ENCODE measurements at places on chromosomes 1 and 21. TPM values are rescaled to one million over a fixed set of nuclear protein-coding genes. Genes with fewer than 3 reads are reported as not detected.

- DNase-seq: no peak
Observed at GRCh38 chr21:46160657-46160906, 5.2 kb upstream of the FTCD start.

MAB21L3 gene
- total RNA-seq: not detected

TSACC gene
- 0.83 TPM for total RNA-seq

DNA sequence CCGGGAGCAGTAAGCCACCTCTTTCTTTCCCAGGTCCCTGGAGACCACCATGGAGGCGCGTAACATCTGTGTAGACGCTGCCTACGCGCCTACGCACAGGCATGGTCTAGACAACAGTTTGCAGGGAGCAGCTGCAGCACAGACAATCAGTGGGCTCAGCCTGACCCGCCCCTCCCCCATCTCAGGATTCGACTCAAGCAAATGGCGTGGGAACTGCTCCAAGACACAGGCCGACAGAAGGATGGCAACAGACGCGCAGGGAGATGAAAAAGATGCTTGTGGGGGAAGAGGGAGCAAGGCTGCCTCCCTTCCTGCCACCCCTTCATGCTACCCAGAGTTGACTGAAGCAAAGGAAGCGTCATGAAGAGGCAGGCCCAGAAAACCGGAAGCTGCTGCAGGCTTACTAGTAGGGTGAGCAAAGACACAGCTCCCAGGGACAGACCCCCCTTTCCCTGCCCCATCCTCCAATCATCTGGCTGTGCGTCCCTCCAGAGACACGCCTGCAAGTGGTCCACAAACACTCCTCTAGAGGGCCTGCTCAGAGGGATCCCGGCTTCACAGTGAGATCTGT lies 19.5 kb downstream of the STK40 start:
- DNase-seq: peak; percentile 73

- peak; percentile 96 for DNase-seq
Observed at GRCh38 chr1:26472320-26472900, at the start of gene HMGN2. TSS of gene HMGN2 (plus strand) at chr1:26472440. CDS start at chr1:26472613, 173 bp downstream.

GRCh38 chr1:40980453-40981121 lies 1.1 kb downstream of the CTPS1 start:
- DNase-seq: peak; percentile 76

OR2G3 gene
- total RNA-seq: not detected

DNA sequence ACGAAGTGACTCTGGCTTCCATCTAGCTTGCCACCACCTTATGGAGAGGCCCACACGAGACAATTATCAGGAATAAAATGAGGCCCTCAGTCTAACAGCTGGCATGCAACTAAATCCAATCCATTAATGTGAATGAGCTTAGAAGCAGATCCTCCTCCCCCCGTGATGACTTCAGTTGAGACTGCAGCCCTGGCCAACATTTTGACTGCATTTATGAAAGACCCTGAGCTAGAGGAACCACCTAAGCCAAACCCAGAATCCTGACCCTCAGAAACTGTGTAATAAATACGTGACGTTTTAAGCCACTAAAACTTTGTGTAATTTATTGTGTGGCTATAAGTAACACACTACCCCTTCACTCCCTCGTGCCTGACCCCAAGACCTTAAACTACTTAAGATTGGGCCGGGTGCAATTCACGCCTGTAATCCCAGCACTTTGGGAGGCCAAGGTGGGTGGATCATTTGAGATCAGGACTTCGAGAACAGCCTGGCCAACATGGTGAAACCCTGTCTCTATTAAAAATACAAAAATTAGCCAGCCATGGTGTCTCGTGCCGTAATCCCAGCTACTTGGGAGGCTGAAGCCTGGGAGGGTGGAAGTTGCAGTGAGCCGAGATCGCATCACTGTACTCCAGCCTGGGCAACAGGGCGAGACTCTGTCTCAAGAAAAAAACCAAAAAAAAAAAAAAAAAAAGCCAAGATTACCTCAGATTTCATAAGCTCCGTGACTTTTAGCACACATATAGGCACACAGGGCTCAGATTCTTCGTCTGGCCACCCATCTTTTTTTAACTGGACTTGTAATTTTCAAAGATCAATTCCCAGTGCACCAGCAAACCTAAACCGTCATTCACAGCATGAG lies 72.5 kb downstream of the ENAH start:
- DNase-seq: no peak

TNNI3K gene
- total RNA-seq: 0.59 TPM

- DNase-seq: no peak
Observed at GRCh38 chr1:978069-978834, 3.6 kb downstream of the PERM1 start.

MIXL1 gene
- total RNA-seq: not detected

DNA sequence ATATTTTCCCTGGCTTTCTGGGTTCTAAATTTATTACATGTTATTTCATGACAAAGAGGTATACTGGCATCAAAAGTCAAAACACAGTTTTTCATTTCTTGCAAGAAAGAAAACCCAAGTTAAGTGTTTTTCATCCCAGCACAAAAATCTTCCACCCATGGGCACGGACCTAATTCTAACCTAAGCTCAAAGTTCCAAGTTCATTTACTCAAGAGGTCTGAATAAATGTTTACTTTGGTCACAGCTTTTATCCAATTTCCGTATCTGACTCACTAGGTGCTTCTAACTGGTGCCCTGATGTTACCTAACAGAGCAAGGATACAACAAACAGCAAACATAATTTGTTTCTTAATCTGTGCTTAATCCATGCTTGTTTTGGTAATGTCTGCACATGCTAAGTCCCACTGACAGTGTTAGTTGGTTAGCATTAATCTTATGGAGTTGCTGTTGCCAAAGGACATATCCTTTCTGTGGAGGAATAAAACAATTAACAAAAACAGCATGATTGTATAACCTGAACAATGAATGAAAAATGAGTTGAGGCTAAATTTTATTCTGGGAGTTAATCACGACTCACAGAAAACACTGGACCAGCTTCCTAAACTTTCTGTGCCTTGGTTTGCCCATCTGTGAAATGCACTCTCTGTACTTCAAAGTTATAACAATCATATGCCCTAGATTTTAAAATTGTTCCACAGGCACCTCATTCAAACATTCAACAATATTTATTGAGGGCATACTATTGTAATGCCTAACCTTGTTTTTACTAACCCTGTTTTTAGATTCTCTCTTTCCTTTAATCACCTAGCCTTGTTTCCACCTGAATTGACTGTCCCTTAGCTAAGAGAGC lies 4.2 kb upstream of the CHD1L start:
- no peak for DNase-seq

- DNase-seq: no peak
Observed at GRCh38 chr1:90434460-90434859, 282.6 kb downstream of the BARHL2 start.

- no peak for DNase-seq
Observed at GRCh38 chr1:199976496-199977144, 50.9 kb upstream of the NR5A2 start.

DNA sequence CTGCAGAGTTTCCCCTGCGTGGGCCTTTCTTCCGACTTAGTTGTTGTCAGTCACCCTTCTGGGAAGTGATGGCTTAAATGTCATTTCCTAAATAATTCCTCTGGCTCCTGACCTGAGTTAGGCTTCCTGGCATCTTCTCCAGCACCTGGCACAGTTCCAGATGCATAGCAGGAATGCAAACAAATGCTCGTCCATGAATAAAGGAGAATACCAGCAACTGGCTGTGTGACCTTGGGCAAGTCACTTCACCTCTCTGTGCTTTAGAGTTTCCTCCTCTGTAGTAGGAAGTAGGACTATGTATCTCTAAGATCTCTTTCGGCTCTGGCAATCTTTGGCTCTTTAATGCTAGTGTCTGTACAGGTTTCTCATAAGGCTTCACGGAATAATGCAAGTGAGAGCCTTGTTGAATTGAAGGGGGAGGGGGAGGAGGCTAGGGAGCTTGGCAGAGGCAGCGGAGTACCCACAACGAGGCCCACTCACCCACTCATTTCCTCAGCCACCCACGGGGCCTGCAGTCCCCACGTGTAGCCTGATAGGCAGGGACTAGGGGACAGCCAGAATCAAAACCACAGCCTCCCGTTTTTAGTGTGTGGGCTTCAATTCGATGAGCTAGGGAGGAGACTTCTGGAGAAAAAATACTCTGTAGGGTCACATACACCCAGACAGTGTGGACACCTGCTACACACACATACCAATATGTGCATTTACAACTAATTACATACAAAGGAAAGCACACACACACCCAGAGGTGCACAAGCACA lies 48.1 kb downstream of the TENT5C start:
- peak; percentile 58 for DNase-seq

- no peak for DNase-seq
Observed at GRCh38 chr1:46802901-46803574, 4.2 kb downstream of the CYP4B1 start.

RYR2 gene
- 0.05 TPM for total RNA-seq

SNX27 gene
- 28.5 TPM for total RNA-seq

GRCh38 chr1:240705579-240705978 lies 93.6 kb upstream of the GREM2 start:
- DNase-seq: no peak

DNA sequence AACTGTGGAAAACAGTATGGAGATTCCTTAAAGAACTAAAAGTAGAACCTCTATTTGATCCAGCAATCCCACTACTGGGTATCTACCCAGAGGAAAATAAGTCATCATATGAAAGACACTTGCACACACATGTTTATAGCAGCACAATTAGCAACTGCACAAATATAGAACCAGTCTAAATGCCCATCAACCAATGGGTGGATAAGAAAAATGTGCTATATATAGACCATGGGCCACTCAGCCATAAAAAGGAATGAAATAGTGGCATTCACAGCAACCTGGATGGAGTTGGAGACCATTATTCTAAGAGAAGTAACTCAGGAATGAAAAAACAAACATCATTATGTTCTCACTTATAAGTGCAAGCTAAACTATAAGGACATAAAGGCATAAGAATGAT lies 105.0 kb upstream of the PGBD5 start:
- DNase-seq: no peak

GRCh38 chr1:230186874-230187273 lies 119.8 kb downstream of the GALNT2 start:
- no peak for DNase-seq

DNA sequence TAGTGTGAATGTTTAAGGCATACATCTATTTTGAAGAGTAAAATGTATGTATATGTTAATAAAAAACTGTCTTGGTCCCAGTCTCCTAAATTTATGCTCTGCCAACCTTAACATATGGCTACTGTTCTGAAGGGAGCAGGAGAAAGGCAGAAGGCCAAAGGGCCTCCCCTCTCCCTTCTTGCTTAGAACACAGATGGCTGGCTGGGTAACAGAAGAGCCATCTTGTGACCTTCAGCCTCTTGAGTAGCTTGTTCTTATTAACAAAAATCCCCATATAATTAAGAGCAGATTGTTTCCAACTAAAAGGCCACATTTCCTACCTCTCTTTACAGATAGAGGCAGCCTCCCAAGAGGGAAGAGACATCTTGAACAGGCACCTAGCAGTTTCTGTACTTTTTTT lies 36.1 kb downstream of the EPB41 start:
- no peak for DNase-seq

AMY1C gene
- total RNA-seq: not detected

F5 gene
- 49.8 TPM for total RNA-seq

OR2AK2 gene
- total RNA-seq: not detected

DNA sequence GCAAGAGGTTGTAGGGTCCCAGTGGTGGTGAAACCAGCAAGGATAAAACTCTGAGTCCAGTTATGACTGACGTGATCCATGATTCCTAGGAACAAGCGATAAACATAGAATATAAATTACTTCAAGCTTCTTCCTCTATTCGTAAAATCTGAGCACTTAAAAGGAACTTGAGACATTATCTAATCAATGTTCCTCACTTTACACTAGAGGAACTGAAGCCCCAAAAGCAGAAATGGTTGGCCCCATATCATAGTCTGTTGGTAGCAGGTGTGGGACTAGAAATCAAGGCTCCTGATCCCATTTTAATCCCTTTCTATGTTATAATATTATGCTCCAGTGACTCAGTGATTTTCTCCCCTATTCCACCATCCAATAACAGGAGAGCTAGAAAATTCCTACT lies 21.9 kb upstream of the MNDA start:
- no peak for DNase-seq

VHLL gene
- total RNA-seq: 0.28 TPM

GRCh38 chr1:37317870-37318467 lies 156.4 kb upstream of the ZC3H12A start:
- no peak for DNase-seq

DNA sequence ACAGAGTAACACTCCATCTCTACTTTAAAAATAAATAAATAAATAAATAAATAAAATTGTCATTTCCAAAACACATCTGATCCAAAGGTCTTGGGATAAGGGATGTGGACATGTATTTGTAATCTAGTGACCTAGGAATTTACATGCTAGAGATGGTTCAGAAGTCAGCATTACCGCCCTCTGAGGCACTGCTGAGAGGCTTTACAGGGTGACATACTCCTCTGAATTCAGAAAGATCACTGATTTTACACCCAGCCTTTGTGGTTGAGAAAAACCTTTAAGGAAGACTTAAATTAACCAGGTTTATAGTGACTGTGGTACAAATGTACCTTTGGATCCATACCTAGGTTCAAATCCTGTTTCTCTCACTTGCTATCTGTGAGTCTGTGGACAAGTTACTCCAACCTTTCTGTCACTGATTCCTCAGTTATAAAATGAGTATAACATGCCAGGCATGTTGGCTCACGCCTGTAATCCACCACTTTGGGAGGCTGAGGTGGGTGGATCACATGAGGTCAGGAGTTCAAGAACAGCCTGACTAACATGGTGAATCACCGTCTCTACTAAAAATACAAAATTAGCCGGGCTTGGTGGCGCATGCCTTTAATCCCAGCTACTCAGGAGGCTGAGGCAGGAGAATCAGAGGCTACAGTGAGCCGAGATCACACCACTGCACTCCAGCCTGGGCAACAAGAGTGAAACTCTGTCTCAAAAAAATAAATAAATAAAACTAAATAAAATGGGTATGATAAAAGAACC lies 20.1 kb downstream of the OSBPL9 start:
- DNase-seq: peak; percentile 22

DNA sequence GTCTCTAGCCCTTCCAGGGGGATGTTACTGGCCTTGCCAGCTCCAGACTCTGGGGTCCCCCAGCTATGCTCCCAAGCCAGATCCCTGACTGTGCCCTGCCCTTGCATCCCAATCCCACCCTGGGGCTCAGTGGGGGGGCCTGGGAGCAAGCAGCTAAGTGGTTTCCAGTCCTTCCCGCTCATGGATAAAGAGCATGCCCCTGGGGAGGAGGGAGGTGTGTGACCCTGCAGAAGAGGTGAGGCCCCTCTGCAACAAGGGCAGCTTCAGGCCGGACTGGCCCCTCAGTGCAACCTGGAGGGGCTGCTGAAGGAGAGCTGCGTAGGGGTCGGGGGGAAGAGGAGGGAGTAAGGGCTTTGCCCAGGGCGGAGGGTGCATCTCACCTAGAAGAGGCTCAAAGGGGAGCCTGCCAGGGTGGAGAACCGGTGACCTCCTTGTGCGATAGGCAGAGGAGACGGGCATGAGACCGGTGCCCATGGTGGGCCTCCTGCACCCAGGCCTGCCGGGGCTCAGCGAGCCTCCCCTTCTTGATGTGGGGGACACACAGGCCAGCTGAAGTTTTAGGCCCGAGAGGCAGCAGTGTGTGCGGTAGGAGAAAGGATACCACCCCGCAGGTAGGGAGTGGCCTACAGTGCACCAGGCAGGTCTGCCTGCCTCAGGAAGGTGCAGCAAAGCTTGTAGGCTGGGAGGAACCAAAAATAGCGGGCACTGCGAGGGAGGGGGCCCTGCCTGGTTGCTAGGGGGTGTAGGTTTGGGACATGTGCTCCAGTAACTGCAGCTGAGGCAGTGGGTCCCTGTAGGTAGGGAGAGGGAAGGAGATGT lies 3.1 kb downstream of the OBSCN start:
- peak; percentile 14 for DNase-seq

RAD54L gene
- 64.2 TPM for total RNA-seq
